ENCODE measurements at places on chromosomes 5 and 9. TPM values are rescaled to one million over a fixed set of nuclear protein-coding genes. Genes with fewer than 3 reads are reported as not detected.

PTRH1 gene
- total RNA-seq: 10.6 TPM

SEPTIN8 gene
- 60.2 TPM for total RNA-seq

DMRT3 gene
- not detected for total RNA-seq

CKMT2 gene
- not detected for total RNA-seq

FBXL7 gene
- total RNA-seq: 28.4 TPM

RORB gene
- not detected for total RNA-seq

FCN1 gene
- total RNA-seq: not detected

Data from osteocyte (in vitro differentiated cells).